ENCODE measurements at places on chromosomes 1 and 21. TPM values are rescaled to one million over a fixed set of nuclear protein-coding genes. Genes with fewer than 3 reads are reported as not detected.

- DNase-seq = no peak
Measured at GRCh38 chr1:228393268-228393701, 13.3 kb downstream of the TRIM11 start.

Gene GJA8
- total RNA-seq = not detected

DNA sequence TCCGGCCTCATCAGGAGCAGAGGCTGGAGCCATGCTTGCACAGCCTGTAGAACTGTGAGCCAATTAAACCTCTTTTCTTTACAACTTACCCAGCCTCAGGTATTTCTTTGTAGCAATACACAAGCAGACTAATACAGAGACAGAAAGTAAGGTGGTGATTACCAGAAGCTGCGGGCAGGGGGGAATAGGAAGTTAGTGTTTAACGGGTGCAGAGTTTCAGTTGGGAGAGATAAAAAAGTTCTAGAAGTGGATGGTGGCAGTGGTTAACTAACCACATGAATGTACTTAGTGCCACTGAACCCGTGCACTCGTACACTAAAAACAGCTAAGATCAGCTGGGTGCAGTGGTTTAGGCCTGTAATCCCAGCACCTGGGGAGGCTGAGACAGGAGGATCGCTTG is 80.4 kb upstream of the TARDBP start:
- DNase-seq = no peak

Gene ANKRD65
- total RNA-seq = 4.7 TPM

GRCh38 chr1:235111107-235111506 is 17.5 kb downstream of the TOMM20 start:
- DNase-seq = no peak

DNA sequence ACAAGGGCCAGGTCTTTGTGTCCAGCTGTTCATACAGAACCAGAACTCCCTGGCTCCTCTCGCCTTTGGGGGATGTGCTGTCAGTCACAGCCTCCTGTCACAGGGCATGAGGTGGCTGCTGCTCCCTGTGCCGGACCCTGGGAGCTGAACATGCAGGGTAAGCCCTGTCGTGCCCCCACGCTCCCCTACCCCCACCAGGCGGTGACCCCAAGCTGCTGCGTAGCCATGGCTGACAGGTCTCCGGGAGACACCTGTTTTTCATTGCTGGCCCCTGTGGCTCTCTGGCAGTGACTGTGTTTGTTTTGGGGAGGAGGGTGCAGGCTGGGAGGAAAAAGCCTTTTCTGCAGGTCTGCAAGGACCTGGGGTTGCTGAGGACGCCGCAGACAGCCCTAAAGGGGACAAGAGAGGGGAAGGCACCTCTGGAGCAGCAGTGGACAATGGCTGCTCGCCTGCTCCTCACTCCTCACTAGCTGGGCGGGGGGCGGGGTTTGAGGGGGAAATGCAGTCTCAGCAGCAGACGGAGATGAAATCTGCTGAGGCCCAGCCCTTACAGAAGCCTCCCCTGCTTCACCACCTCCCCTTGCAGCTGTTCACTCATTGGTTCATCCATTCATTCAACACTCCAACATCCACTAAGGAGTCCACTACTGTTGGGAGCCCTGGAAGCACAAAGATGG is 81.4 kb downstream of the TRABD2B start:
- no peak for DNase-seq

Data from suprapubic skin (tissue), 4 donors.